ENCODE measurements at places on chromosomes 13 and 19.

DNA sequence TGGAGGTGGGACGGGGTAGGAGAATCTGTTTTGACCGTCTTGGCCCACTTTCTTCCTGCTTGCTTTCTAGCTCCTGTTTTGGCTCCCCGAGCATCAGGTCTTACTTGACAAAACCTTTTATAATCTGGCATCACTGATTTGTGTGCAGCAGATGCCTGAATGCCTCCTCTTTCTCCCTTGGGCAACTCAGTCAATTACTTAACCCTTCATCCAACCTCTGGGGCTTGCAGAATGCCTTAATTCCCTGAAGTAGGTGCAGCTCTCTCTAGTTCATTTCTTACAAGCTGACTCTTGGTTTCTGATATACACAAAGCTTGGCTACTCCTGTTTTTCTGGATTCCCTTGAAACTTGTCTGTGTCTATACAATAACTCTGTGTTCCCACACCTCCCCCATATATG, 5.7 kb upstream of the NUP58 start:
- DNase-seq = no peak

- no peak for DNase-seq
Measured at GRCh38 chr13:28478127-28478526, 16.8 kb downstream of the FLT1 start.

GRCh38 chr13:28607187-28607955, 51.6 kb upstream of the POMP start:
- no peak for DNase-seq

GRCh38 chr13:110629735-110630134, 14.4 kb downstream of the NAXD start:
- DNase-seq = no peak

DNA sequence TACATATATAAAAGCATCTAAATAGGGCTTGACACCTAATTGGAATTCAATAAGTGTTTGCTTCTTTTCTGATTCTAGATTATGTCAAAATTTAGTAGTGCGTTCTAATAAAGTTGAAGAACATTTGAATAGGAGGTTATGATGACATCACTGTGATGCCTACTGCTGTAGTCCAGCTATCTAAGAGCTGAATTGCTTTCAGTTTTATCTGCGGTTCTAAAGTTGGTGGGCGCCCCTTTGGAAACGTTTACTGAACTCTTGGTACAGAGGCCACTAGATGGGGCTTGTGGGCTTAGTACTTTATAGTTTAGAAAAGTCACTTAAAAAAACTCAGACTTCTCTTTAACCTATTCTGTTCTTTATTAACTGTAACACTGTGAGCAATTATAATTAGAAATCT, 776.9 kb downstream of the GPC5 start:
- peak; percentile 18 for DNase-seq

GRCh38 chr13:41419206-41419605, 38.1 kb upstream of the RGCC start:
- peak; percentile 20 for DNase-seq

- DNase-seq = no peak
Measured at GRCh38 chr13:74868049-74868448, 613.9 kb downstream of the TBC1D4 start.

GRCh38 chr19:32268381-32268780, 77.0 kb upstream of the ZNF507 start:
- no peak for DNase-seq

DNA sequence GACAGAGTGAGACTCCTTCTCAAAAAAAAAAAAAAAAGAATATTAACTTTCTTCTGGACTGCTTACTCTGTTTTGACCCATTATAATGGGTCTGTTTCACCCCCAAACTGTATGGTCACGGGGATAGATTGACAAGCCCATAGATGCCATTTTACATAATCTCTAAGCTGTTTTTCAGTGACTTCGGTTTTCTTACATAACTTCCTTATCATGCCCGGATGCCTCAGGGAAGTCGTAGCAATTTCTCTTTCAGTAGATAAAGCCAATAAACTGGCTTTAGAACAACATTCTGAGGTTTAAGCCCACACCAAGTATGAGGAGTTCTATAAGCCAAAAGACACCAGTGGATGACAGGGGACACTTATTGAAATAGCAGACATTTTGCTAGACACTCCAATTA, 5.9 kb upstream of the ZNF254 start:
- no peak for DNase-seq

DNA sequence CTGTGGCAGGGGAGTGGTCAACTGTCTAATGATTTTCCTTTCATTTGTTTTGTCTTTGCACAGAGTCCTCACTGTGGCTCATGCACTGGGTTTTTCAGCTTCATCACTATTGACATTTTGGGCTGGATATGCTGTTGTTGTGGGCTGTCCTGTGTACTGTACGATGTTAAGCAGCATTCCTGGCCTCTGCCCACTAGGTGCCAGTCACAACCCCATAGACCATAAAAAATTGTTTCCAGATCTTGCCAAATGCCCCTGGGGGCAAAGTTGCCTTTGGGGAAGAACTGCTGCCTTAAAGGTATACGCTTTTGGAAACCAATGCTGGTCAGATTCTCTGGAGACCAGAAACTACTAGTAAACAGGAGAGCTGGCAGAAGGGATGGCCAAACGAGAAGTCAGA, 310.4 kb downstream of the SPRY2 start:
- no peak for DNase-seq

- no peak for DNase-seq
Measured at GRCh38 chr13:103931331-103931845, 865.2 kb upstream of the SLC10A2 start.

- DNase-seq = no peak
Measured at GRCh38 chr13:53336441-53337160, 308.0 kb downstream of the OLFM4 start.

- DNase-seq = no peak
Measured at GRCh38 chr19:45152504-45153338, 8.1 kb downstream of the NKPD1 start.

DNA sequence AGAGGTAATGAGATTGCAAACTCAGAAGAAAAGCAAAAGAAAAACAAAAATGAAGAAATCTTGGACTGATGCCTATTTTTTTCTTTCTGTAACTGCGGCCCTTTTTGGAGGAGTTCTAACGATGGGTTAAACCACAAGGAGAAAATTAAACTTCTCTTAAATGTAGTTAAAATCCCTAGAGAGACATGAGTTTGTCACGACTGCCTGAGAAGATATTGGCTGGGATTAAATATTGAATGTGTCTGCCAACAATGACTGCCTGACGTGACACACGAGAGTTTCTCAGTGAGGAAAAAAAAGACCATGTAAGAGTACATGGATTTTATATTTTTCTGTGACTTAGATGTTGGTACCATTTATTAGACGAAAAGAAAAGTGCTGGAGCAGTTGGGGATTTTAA, 1013.4 kb downstream of the PCDH9 start:
- no peak for DNase-seq

- DNase-seq = peak; percentile 92
Measured at GRCh38 chr19:892894-893689, at the start of the genes MED16 and RNU6-9. Gene MED16, minus strand, starts transcription at chr19:893187. Its CDS starts 2,056 bp downstream, at chr19:891131. Gene RNU6-9, plus strand, starts transcription at chr19:893484.

Data from NCI-H446 treated with DMSO at 0.1 percent for 48 hours (cell line).